Putamen (tissue), 1 donor: ENCODE measurements at places on chromosomes 2 and 18.

DNA sequence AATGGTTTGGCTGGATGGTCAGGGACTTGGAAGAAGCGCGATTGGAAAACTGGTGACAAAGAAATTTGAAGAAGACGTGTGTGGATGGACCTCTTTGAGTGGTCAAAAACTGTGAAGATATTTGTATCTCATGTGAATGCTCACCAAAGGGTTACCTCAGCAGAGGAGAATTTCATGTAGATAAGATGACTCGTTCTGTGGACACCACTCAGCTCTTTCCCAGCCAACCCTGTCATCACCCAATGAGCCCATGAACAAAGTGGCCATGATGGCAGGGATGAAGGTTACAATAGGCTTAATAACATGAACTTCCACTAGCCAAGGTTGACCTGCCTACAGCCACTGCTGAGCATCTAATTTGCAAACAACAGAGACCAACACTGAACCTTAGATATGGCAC lies 248.3 kb downstream of the KCNE4 start:
- no peak for DNase-seq

GRCh38 chr2:19003554-19003953 lies 354.9 kb downstream of the OSR1 start:
- no peak for DNase-seq

DNA sequence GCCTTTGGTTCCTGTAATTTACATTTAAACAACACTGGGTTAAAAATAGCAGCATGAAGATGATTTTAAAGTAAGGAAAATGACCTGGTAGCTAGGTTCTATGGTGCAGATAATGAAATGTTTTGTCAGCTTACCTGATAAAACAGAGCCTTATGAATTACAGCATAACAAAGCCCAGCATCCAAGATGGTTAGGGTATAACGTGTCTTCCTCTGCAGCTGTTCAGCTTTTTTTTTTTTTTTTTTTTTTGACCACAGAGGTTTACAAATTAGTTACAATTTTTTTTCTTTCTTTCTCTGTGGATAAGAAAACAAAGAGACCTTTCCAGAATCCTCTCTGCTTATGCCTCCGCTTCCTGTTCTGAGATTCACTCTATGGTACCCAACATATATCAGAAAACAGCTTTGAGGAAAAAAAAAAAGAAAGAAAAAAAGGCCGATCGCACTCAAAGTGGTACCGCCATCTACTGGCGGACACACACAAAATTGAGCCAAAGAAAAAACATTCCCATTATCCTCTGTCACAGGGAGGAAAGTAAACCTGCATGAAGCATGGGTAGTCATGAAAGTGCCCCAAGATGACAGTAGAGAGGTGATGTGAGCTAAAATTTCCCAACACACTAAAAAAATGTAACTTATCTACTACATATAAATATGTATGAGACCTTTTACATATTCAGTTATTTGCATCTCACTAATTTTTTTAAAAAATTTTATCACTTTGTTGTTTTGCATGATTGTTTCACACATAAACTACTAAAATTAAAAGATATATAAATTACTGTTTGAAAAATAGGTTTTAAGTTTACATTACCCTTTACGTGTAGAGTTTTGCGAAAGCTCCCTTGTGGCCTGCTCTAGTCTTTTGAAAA lies at the start of gene SCN3A:
TSS of gene SCN3A (minus strand) at position 362 of the 871 bp plus-strand sequence. CDS start 27,656 bp downstream, outside the sequence.
- DNase-seq, result peak; percentile 54

GRCh38 chr2:144331674-144332355 lies 188.1 kb downstream of the ZEB2 start:
- no peak for DNase-seq
